ENCODE measurements at places on chromosomes 2 and 18.

DNA sequence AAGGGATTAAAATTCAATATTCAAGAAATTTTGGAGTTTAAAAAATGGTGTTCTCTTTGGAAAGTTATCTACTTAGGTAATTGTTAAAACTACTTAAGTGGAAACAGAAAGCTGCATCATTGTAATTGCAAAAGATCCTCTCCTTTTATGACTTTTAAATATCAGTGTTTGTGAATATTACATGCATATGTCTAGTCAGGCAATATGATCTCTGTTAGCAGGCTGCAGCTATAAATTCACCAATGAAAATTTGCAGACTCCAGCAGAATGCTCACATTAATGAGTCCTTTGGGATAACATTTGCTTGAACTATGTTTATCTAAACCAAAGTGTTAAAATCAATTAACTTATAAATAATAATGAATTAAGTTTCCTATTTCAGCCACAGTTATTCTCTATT is 59.2 kb upstream of the CSRNP3 start:
- no peak for DNase-seq

DNA sequence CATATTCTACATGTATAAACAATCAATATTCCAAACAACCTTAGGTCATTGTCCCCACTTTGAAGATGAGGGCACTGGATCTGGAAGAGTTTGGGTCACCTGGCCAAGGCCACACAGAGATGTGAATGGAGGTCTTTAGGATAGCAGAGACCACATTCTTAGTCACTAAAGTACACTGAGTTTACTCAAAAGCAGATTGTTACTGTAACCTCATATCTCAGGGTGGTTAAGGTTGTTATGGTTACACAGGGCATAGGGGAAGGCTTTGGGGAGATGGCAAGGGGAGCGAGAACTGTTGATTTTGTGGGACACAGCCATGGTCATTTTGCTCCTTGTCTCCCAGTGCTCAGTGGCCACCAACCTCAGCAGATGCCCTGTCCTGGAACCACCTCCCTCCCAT is 109.4 kb downstream of the GATA6 start:
- no peak for DNase-seq

- DNase-seq, result no peak
Measured at GRCh38 chr2:84894758-84895520, 10.5 kb upstream of the TMSB10 start.

DNA sequence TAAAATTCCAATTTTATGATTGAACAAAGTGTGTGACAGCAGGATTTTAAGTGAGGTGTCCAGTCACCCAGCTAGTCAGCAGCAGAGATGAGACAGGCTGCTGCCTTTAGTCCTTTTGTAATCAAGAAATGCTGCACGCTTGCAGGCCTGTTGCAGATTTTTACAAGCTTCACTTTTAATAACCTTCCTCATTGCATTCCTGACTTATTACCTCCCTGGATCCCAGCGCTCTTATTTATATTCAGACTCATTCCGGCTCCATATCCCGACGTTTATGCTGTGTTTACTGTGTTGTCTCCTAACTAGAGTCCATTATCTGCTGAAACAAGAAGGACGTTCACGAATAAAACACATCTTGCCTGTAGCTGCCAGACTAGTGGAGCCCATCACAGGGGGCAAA is 442.5 kb upstream of the KLHL29 start:
- DNase-seq, result no peak

DNA sequence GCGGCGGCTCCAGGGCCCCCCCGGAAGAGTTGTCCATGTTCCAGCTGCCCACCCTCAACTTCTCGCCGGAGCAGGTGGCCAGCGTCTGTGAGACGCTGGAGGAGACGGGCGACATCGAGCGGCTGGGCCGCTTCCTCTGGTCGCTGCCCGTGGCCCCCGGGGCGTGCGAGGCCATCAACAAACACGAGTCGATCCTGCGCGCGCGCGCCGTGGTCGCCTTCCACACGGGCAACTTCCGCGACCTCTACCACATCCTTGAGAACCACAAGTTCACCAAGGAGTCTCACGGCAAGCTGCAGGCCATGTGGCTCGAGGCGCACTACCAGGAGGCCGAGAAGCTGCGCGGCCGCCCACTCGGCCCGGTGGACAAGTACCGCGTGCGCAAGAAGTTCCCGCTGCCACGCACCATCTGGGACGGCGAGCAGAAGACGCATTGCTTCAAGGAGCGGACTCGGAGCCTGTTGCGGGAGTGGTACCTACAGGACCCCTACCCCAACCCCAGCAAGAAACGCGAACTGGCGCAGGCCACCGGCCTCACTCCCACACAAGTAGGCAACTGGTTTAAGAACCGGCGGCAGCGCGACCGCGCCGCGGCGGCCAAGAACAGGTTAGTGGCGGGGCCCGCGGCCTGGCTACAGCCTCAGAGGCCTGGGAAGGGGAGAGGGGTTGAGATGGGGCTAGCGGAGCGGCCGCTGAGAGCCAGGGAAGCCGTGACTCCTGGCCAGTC is 965 bp downstream of the SIX3 start:
- DNase-seq, result no peak

GRCh38 chr18:54679318-54680149 is 88.5 kb downstream of the DYNAP start:
- no peak for DNase-seq

DNA sequence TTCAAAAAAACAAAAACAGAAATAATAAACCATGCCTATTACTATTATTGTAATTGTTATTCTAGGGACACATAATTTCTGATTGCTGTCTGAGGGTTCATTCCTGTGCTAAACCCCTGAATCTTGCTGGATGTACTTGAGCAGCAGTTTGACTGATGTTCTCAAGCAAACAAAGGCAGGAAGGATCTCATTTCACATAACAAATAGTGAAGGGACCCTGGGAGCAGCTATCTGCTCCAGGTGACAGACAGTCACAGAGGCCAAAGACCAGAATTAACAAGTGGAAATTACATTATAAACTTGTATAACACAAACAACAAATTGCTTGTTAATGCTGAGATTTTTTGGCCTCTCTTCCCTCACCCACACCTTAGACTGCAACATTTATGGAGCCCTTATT is 284.2 kb downstream of the THSD7B start:
- DNase-seq, result no peak

- DNase-seq, result no peak
Measured at GRCh38 chr2:202030691-202031090, 3.0 kb upstream of the FZD7 start.

GRCh38 chr2:95356821-95357700 is 45.4 kb upstream of the FAHD2A start:
- no peak for DNase-seq

DNA sequence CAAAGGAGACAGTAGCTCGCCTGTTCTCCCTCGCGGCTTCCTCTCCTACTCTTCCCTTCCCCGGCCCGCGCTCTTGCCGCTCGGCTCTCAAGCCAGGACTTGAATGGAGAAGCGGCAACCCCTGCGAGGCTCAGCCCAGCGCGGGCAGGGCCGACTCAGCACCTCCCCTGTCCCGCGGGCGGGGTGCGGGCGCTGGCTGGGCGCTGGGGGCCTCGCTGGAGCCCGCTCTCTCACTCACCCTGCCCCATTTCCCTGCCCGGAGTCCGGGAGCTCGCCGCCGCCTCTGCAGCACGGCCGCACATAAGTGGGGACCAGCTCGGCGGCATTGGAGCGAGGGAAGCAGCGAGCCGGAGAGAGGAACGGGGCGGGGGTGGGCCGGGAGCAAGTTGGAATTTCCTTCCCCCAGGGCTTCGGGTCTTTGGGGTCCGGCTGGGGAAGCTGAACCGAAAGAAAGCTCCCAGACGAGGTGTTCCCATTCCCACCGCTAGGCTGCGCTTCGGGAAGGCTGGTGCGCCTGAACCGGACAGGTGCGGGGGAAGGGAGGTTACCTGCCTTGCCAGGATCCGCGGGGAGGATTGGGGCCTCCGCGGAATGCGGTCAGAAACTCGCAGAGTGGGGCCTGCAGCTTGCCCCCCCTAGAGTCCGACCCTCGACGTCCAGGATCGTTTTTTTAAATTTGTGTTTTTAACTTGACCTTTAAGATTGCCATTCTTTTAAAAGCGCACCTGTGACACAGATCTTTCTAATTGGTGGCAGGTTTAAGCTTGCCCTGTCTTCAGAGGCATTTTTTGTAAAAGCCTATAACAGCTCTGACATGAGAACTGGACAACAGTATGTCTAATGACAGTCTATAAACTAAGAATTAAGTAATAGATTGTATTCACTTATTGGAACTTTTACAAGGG is at the start of gene COBLL1:
Gene COBLL1, minus strand, starts transcription at position 105 of the 905 bp plus-strand sequence. CDS start 627 bp downstream, outside the sequence.
- DNase-seq, result peak; percentile 26

GRCh38 chr2:111898703-111899514 is 502 bp downstream of the MERTK start:
- no peak for DNase-seq

DNA sequence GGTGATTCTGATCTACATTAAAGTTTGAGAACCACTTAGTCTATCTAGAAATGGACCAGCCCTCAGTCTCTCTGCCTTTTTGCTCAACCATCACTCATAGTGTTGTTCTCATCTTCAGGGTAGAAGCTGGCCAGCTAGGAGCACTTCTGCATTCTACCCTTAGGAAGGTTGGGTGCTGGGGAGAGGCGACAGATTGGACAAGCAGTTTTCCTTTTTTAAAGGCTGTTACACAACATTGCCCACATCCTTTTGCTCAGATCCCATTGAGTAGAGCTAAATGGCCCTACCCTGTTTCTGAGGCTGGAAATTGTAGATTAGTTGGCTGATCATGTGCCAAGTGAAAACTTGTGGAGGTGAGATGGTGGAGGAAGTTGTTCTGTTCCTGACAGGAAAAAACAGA is 35.6 kb downstream of the OSBPL6 start:
- no peak for DNase-seq

- DNase-seq, result no peak
Measured at GRCh38 chr2:205089958-205090357, 544.7 kb downstream of the PARD3B start.

- DNase-seq, result no peak
Measured at GRCh38 chr2:71064754-71065621, 3.5 kb upstream of the NAGK start.

DNA sequence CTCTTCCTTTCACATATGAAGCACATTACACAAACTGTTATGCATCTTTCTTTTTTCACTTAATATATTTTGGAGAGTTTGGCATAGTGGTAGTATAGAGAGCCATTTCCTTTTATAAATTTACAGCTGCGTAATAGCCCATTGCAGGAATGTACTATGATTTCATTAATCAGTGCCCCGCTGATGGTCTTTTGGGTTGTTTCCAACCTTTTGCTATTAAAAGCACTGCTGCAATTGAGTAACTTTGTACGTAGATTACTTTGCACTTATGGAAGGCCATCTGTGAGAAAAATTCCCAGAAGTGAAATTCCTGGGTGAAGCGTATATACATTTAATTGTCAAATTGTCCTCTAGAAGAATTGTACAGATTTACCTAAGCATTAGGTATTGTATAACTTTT is 565.3 kb upstream of the ZNF804A start:
- no peak for DNase-seq

DNA sequence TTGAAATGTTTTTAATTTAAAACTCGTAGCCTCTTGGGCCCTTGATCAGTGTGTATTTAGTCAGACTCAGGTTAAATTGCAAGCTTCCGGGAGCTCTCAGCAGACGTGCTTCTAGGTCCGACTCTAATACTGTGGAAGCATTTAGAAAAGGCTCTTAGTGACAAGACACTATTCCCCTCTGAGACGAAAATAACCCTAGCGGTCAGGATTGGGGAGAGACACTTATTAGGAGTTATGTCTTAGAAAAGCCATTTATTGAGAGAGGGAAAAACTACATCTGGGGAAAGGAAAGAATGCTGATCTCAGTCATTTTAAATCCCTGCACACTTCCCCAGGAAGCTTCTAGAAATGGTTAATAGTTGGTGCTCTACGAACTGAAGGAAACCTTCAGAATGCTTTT is 110.5 kb upstream of the NCK2 start:
- no peak for DNase-seq

GRCh38 chr18:37764541-37765288 is 199.1 kb upstream of the CELF4 start:
- no peak for DNase-seq

GRCh38 chr18:14975431-14975830 is 227.5 kb downstream of the ANKRD30B start:
- no peak for DNase-seq

DNA sequence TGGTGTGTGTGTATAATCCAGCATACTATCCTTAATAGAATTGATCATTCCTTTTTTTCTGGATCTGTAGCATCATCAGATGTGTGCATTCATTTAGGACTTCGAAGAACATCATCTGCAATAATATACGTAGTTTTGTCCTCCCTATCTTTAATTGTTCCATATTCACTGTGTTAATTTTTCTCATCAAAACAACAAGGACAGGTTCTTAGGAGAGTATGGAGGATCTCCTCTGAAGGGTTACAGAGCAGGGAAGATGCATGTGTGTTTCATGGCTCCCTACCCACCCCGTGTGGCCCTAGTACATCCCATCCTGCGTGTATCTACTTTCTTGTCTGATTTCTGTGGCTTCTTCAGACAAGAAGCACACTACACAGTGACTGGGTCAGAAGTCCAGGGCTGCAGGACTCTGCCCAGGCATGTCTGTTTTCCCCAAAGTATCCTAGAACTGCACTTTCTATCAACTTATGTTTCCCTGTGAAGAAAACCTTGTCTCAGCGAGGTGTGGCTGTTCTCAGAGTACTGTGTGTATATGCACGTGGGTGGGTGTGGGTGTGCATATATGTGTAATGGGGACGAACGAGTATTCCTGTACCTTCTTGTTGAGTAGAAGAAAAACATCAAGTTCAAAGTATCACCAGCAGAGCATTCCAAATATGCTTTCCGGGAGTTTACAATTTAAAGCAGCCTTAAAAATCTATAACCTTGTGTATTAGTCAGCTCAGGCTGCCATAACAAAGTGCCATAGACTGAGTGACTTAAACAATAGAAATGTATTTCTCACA is 220.4 kb upstream of the FOSL2 start:
- DNase-seq, result no peak

DNA sequence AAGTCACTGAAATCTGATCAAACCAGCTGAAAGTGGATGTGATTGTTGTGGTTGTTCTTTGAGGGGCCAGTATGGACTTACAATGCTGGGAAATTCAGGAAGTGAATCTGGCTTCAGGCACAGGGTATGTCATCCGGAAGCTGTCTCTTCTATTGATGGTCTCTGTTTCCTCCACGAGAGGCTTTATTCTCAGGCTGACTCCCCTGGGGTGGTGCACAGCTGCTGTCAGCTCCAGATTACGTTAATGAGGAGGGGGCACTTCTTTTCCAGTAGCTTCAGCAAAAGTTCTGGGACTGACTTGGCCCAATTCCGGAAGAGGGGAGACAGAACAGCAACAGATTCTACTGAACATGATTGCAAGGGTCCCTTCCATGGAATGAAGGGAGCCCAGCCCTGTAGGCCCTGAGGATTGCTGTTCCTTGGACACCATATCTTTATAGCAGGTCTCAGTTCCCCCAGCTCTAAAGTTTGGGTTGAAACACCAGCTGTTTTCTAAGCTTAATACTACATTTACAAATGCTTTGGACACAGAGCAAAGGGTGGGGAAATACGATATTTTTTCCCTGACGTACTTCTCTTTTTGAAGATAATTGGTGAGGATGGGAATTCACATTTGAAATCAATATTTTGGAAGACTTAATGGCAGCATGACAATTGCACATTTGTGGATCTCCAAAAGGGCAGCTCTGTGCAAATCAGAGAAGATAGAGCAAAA is 400.9 kb downstream of the TSN start:
- no peak for DNase-seq

GRCh38 chr2:10584843-10585475 is 104.8 kb downstream of the NOL10 start:
- DNase-seq, result no peak

Measured in GOT3 (cell line).